ENCODE measurements at places on chromosomes 2 and 18.

DNA sequence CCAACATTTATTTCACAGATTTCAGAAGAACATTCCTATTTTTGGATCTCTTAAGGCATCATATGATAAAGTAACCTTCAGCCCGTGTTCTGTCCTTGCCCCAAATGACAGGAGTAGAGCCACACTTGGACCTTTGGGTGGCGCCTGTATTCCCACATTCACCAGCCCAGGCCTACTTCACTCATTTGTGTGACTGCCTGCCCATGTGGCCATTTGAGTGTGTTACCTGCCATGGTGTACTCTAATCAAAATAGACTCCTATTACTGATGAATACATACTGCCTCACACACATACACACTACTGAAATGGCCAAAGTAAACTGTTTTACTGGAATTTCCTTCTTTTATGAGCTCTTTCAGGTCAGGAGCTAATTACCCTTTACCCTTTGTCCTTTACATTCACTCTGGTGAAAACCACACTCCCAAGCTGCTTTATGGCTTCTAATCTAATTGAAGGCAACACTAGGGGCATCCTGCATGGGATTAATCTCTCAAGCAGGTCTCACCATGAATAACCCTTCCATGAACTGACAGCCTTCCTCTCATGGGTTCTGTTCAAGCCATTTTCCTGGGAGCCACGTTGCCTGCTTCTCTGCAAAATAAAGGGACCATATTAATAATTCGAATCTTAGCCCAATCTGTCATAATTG is 271.0 kb upstream of the GALNT5 start:
- DNase-seq = no peak

DNA sequence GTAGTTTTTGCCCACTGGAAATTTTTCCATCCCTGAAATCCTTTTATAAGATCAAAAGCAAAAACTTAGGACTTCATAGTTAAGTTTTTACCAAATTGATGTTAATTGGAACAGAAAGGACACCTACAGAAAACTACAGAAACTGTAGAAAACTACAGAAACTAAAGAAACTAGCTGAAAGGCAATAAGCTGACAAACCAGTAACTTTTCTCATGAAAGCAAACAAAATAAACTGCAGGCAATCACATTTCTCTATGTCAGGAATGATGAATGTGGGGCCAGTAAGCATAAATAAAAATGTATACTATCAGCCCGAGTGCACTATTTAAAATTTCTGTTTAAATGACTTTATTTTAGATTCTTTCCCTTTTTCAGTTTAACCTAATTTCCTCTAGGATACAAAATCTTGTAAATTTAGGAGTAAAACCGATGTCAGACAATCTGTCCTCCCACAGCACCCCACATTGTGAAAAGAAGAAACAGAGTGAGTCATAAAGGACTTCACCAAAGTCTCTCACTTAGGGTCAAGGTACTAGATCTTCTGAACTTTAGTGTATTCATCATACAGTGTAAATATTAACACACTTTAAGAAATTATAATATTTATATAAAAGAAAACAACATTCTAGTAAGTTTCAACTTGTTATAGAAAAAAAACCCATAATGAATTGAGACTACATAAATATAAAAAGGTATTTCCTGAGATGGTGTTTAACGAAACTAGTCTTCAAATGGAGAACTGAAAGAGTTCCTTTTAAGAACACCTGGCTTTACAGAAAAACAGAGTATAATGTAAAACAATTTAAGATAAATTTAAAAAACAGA is 46.6 kb downstream of the USP40 start:
- DNase-seq = no peak

DNA sequence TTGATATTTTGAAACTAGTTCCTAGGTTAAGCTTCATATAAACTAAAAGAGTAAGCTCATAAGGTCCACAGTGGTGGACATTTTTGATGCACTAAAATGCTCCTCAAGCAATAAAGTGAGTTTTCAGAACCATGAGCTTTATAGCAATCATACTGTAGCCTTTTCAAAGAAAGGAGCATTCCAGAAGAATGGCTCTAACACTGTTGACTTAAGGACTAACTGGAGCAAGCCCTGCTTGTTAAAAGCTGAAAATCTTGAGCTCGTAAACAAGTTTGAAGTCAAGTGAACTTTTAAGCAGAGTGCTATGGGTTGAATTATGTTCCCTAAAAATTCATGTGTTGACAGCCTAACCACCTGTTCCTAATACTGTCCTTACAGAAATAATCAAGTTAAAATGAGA is 38.0 kb downstream of the KYNU start:
- no peak for DNase-seq

GRCh38 chr18:57320603-57321002 is 31.8 kb upstream of the ST8SIA3 start:
- DNase-seq = no peak

GRCh38 chr2:9807555-9808305 is 35.5 kb upstream of the TAF1B start:
- no peak for DNase-seq

- no peak for DNase-seq
Observed at GRCh38 chr18:3791238-3791637, 341.3 kb downstream of the TGIF1 start.

DNA sequence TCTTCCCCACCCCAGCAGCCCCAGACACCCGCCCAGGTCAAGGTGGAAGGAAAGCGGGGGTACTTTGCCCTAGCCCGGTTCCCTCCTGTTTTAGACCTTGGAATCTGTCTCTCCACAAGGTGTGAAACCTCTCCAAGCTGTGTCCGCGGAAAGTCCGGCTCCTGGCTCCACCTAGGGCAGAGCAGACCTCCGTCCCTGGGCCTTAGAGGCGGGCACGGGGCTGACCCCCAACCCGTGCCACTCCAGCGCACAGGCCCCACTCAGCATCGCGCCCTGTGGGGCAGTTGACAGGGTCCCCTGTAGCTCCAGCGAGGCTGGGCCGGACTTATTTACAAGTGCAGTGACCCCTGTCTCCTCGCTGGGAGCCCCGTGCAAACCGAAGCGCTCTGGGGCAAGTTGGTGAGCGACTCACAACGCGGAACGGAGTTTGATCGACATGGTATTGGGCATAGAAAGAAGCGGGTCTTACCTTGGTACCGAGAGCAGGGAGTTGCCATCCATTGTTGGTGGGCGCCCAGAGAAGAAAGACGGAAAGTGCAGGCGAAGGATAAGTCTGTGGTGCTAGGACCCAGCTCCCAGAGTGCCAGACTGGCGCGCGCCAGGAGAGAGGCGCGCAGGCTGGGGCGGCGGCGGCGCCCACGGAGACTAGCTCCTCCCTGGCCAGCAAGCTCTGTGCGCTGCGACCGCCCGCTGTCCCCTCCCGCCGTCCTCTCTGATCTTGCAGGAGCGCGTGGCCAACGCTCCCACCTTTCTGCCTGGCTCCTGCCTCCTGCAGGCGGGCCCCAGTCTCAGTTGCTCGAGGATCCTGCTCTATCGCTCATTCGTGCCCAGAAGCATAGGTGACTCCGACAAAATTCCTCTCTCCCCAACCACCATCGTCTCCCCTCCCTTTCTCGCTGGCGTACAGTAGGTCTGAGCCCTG is at the start of gene SPHKAP:
TSS of gene SPHKAP (minus strand) at position 590 of the 922 bp plus-strand sequence. CDS start at position 501, 89 bp downstream.
- no peak for DNase-seq

DNA sequence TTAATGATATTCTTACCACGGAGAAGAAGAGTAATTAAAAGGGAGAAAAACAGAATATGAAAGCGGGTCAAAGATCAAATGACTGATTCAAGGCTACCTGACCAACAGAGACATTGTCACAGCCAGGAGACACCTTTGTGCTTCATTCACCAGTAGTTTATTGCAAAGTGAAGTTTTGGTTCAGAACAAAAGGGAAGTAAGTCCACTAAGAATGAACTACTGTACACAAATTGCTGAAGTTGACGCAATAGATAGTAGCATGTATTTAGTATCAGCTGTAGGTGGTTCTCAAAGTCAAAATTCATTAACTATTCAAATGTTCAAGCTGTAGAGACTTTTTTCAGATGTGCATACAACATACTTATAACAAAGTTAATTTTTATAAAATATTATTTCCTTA is 64.7 kb upstream of the COX7A2L start:
- DNase-seq = no peak

DNA sequence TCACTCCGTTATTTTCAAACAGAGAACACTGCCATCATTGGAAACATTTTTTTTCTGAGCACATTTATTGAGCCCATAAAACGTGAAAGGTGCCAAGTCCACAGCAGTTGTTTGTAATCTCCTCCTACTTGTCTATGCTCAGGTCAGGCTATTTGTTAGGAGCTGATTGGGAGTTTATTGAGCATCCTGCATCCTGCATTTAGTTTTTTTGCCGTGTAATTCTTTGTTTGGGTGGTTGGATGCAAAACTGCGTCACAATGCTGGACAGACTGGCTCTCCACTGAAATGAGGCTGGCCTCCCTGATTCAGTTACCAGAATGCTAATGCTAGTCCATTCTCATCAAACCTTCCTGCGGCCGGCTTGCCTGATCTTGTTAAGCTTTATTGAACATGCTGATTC is 71.4 kb downstream of the RAPGEF4 start:
- DNase-seq = no peak

DNA sequence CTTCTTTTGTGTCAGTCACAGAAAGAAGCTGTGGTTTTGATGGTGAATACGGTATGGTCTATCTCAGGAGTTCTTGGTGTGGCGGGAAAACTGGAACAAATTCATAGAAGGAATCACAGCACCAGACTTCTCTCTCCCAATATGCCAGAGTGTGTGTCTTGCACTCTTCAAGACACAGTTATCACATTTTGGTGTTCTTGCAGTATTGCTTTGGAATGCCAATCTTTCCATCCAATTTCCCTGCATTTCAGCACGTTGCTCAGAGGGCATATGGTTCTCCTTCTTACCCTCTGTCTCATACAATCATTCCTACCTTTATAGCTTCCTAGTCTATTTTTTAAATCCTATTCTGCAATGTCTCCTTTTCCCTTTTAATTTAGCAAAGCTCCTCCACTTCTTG is 216.3 kb downstream of the TMEM182 start:
- no peak for DNase-seq

- DNase-seq = peak; percentile 59
Observed at GRCh38 chr2:98518101-98518500, 73.4 kb downstream of the INPP4A start.

- DNase-seq = no peak
Observed at GRCh38 chr2:196555726-196556125, 83.8 kb upstream of the CCDC150 start.

DNA sequence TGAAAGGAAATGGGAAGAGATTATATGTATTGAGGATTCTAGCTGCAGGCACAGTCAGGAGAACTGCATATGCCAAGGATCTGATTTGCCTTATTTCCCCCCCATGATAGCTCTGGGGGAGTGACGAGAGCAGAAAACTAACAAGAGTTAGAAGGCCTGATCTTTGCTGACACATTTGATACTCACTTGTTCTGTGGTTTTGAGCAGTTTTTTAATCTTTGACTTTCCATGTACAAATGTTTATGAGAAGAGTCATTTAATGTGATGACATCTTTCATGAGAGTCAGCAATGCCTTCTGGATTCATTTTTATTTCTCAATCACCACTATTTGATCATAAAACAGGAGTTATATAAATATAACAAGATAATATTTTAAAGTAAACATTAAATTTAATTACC is 12.7 kb upstream of the SERPINB7 start:
- no peak for DNase-seq

DNA sequence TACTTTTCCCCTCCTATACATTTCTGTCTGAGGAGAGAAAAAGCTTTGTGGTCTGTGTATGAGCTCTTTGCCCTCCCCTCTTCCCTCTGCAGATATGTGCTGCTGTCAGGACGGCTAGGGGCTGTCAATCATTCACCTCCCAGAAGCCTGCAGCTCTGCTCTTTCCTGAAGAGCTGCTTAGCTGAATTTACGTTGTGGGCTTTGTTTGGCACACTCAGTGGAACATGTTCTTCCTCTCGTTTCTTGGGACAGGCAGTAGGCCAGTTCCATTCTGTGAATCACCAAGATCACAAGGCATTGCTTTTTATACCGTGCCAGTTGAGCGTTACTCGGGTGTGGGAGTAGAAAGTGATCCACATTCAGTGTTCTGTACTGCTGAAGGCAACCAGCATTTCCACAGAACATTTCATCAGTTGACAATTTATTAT is 136.7 kb downstream of the LAMA3 start:
- DNase-seq = no peak

- DNase-seq = no peak
Observed at GRCh38 chr18:80088036-80088435, 21.0 kb upstream of the ADNP2 start.

- DNase-seq = no peak
Observed at GRCh38 chr2:228819701-228820100, 451.4 kb downstream of the PID1 start.

DNA sequence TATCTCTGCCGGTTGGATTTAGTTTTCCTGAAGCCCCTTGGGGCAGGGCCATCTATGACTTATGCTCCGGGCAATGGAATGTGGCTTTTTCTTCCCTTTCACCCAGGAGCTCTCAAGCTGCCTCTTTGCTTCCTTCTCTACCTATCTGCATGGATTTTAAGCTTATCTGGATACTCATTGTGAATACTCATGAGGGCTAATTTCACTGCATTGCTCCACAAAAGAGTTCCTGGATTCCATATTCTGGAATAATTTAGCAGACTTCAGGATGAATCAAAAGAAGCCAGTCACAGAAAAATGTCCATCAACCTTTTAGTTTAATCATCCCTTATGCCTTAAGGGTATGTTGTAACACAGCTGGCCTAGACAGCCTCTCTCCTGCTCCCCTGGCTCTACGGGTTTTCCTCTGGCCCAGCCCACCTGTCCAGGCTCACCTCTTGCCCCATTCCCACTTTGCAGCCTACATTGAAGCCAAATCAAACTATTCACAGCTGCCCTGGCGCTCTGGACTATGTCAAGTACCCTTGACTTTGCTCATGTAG is 122.8 kb upstream of the RMDN2 start:
- DNase-seq = no peak

DNA sequence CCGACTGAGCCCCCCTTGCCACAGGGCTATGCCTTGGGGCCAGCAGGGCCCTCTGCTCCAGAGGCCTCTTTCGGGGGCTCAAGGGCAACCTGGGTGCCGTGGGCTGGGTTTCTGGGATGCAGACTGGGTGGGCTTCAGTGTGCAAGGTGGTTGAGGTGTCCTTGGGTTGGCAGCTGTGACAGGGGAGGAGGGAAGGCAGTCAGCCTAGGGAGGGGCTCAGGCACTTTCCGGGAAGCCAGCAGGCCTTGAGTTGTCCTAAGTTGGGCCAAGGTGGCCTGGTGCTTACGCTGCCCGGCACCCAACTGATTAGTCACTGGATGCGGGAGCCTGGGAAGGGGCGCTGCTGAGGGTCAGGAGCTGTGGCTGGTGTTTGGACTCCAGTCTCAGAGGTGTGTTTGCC is 199.5 kb downstream of the TWIST2 start:
- DNase-seq = no peak

DNA sequence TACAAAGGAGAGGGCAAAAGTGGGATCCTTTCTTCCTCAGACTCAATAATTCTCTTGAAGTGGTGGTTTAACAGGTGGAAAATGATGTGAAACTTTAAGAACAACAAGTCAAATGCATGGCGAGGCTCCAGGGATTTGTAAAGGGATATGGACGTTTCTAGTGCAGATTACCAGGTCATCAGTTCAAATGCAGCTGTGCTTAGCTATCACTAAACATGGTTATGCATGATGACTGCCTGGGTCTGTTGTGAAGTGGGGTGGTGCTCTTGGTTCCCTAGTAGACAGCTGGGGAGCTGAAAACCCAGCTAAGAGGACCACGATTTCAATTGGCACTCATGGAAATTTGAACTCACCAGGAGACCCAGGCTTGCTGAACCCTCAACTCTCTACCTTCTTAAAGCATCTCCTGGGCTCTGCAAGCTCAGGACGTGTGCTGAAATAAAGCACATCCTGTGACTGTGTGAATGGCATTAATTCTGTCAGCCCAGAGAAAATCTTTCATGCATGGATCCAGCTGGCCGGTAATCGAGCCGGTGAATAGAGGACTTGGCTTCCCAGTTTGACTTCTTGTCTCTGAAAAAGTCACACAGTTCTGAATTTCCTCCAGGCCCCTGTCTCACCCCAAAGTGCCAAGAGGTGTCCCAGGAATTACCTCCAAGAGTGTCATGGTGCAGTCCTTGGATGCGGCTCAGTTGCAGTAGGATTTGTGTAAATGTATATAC is 146.1 kb downstream of the MTX2 start:
- DNase-seq = no peak

All from activated CD4-positive, alpha-beta T cell treated with anti-CD3 and anti-CD28 coated beads, Interleukin-2, amount 50 U/mL, for 1 hour (primary cell).